ENCODE measurements at places on chromosomes 6 and 20. TPM values are rescaled to one million over a fixed set of nuclear protein-coding genes. Genes with fewer than 3 reads are reported as not detected.

SSTR4 gene
- not detected for total RNA-seq

COMMD7 gene
- 16.4 TPM for total RNA-seq

FKBP1C gene
- 0.17 TPM for total RNA-seq

CNR1 gene
- 0.83 TPM for total RNA-seq

DPPA5 gene
- not detected for total RNA-seq

C20orf204 gene
- total RNA-seq = 0.41 TPM

DNA sequence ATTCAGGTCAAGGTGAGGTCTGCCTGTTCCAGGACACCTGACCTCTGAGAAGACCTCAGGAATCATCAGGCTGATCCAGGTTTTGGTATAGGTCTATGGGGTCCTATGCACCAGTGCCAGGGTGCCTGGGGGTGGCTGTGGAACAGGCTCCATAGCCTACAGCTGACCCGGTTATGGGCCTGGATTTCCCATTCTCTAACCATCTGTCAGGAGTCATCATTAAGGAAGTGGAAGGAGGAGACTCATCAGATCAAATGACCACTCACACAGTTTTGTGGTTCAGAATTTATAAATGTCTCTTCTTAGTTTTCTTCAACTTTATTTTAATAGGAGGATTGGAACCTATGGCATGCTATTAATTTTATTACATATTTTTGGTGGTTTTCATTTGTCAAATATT lies 14.8 kb downstream of the PLA2G7 start:
- no peak for DNase-seq

DNA sequence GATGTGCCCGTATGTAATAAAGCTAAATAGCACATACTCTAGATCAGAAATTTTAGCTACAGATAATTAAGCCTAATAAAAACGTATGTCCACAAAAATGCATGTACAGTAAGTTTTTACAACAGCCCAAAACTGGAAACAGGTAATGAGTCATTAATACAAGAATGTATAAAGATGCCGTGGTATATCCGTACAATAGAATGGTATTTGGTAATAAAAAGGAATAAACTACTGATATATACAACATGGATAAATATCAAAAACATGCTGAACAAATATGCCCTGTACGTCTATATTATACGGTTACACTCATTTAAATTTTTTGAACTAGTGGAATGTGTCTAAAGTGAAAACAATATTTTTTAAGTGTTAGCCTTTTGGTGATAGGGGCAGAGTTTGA lies 128.2 kb upstream of the ADGRB3 start:
- DNase-seq = no peak

GRCh38 chr6:53889365-53889764 lies 94.6 kb downstream of the LRRC1 start:
- DNase-seq = no peak

GRCh38 chr20:23094927-23095326 lies 8.8 kb upstream of the CD93 start:
- no peak for DNase-seq

DNA sequence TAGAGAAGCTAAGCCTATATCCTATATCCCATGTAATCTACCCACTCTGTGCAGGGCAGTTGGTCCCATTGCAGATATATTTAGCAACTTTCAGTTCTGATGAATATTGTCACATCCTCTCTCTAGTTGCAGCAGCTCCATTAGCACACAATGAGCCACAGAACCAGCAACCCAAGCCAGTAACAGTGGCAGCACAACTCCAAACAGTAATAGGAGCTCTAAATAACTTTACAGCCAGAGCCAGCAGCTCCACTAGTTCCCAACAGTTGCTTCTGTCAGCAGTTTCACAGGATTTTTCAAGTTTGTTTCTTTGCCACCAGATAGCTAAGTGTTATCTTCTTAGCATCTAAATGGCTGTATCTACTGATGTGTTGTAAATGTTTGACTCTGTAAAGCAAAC lies 490.8 kb downstream of the HTR1B start:
- DNase-seq = no peak

DNA sequence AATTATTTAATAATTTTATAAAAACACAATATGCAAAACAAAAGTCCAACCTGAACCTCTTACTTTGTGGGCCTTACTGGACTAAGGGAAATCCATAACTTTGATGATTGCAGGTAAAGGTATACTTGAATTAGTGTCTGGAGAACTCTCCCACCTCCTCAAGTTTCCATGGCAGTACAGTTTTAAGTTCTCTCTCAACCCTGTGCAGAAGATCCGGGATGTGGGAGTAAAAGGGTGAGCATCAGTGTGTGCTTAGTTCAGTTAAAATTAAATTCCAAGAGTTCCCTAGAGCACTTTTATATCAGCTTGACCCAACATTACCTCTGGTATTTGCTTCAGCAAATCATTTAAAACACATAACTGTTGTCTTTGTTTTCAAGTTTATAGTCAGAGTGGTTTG lies 47.5 kb downstream of the RIMS1 start:
- DNase-seq = no peak

- DNase-seq = no peak
Observed at GRCh38 chr6:166075186-166075585, 92.5 kb downstream of the TBXT start.

GRCh38 chr6:11645016-11645415 lies 107.5 kb downstream of the TMEM170B start:
- DNase-seq = no peak

DNA sequence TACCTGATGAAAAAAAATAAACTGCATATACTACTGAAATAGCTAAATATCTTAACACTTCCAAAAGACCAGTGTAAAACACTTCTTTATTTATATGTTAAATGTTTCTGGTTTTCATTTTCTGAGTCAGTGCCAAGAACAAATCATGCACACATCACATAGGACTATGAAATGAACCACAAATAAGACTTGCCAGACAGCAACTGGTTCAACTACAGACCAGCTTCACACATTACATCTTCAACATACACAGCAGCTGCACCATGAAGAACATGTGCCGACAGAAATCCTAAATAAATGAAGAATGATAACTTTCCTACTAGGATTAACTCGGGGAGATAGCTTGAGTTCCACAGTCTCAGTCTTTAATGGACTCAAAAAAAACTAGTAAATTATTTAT lies 168.3 kb upstream of the STXBP5 start:
- DNase-seq = no peak

DNA sequence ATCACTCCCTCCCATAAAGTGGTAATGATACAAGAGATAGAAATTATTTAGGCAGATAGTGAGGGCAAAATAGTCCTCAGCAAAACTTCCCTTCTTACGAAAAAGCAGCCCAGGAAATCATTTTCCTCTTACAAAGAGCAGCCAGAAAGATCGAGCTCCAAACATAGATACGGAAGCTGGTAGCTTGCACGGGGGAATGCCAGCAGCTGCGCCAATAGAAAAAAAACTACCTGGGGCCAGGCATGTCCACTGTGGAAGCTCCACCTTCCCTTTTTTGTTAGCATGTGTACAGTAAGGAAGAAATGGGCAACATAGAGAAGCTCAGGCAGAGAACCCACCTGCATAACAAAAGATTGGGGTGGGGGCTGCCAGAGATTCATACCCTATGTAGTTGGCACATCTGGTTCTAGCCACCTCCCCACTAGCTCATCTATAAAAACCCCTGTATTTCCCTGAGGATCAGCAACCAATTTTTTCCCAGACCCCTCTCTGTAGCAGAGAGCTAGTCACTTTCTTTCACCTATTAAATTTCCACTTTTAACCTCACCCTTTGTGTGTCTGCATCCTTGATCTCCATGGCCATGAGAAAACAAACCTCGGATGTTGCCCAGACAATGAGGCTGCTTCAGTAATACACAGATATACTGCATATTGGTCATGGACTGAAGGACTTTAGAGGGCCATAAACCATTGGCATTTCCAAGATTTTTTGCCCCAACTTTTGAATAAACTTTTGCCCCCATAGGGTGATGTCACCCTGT lies 52.1 kb downstream of the SOD2 start:
- no peak for DNase-seq

GRCh38 chr6:18302561-18303439 lies 38.5 kb upstream of the DEK start:
- DNase-seq = no peak
